T1000 (cell line): ENCODE measurements at places on chromosomes 1 and 21.

- DNase-seq = no peak
These were observed 201.4 kb upstream of the SGIP1 start for GRCh38 chr1:66332548-66332901.

DNA sequence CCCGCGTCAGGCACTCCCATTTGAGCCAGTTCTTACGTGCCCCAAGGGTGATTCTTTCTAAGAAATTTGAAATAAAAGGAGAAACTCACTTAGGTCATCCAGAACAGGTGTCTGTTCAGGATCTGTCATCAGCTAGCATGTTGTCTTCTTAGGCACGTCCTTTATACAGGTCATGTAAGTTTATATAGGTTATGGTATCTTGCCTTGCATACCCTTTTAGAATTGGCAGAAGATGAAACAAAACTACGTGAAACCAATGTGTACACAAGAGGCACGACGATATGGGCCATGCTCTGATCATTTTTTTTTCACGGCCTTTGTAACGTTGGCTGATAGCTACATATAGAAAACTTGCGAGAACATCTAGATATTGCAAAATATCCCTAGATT is 579 bp upstream of the GTF2B start:
- DNase-seq = no peak

DNA sequence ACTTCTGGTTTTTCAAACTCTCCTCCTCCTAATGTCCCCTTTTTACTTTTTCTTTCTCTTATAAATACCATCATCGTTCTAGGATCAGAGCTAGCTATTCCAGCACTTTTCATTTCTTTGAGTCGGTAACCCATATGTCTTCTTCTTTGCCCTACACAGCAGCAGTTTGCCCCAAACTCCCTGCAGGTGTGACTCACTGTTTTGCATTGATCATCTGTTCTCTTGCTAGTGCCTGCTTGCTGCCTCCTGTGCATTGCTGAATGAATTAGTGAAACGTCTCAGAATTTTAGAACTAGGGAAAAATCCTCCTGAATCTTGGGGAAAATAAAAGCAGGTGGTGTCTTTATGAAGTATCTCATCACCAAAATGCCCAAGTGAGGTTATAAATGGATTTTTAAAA is 21.7 kb downstream of the KCNK2 start:
- no peak for DNase-seq

- no peak for DNase-seq
These were observed 66.7 kb downstream of the RPE65 start for GRCh38 chr1:68383092-68383491.

DNA sequence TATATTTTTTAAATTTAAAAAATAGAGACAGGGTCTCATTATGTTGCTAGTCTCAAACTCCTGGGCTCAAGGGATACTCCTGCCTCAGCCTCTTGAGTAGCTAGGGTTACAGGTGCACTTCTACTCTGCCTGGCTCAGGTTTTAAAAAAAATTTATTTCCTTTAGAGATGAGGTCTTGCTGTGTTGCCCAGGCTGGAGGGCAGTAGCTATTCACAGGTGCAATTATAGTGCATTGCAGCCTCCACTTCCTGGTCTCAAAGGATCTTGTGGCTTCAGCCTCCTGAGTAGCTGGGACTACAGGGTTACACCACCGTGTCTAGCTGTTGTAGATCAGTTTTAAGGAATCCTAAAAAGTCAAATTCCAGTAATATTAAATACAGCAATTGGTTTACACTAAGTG is 5.0 kb downstream of the RNF11 start:
- DNase-seq = no peak

- no peak for DNase-seq
These were observed 56.2 kb downstream of the ENAH start for GRCh38 chr1:225596736-225597135.

DNA sequence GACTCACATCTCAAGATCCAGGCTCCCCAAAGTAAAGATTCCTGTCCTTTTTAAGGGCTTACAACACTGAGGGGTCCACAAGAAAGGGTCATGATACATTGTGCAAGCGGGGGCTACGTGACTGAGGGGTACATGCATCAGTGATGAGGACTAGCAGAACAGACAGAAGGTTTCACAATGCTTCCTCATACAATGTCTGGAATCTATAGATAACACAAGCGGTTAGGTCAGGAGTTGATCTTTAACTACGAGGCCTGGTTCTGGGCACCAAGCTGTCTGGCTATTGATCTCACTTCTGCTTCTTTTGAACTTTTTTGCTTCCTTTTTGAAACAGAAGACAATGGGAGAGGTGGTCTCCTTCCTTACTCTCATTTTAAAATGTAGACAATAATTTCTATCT is 718.6 kb downstream of the AMY1C start:
- DNase-seq = no peak

GRCh38 chr1:77282866-77283539 is 1.2 kb downstream of the AK5 start:
- DNase-seq = no peak

DNA sequence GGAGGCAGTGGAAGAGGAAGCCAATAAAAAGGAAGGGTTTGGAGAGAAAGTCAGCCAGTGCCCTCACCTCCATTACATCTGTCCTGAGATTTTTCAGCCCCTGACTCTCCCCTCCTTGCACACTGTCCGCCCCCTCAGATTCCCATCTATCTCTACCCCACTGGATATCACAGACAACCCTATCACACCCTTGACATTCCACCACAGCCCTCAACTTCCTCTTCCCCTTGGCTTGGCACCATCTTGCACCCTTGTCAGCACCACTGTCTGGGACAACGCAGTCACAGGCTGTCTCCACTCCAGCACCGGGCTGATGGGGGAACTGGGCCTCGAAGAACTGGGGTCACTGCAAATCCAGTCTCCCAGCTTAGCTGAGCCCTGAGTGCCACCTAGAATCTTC is 14.2 kb upstream of the PLEKHA6 start:
- no peak for DNase-seq
